ENCODE measurements at places on chromosomes 16 and 17. TPM values are rescaled to one million over a fixed set of nuclear protein-coding genes. Genes with fewer than 3 reads are reported as not detected.

The PRKCB gene
- total RNA-seq = not detected

The PTX4 gene
- total RNA-seq = 0.15 TPM

The SULT1A1 gene
- total RNA-seq = 1.0 TPM

The COL1A1 gene
- total RNA-seq = 938 TPM

The ARHGAP44 gene
- total RNA-seq = 0.74 TPM

The PRRT2 gene
- 0.67 TPM for total RNA-seq

The MMP15 gene
- total RNA-seq = 2.2 TPM

The HS3ST3A1 gene
- 20.5 TPM for total RNA-seq

The CFAP97D1 gene
- total RNA-seq = not detected

The FBXW10 gene
- total RNA-seq = not detected

The NTN3 gene
- 0.15 TPM for total RNA-seq

The ATAD5 gene
- total RNA-seq = 2.2 TPM

The HIGD1B gene
- total RNA-seq = not detected

The KRTAP3-1 gene
- not detected for total RNA-seq

The PRR35 gene
- total RNA-seq = not detected

The PLD2 gene
- total RNA-seq = 14.3 TPM

The NT5M gene
- 2.5 TPM for total RNA-seq

The OR1A1 gene
- total RNA-seq = not detected

The KRT25 gene
- total RNA-seq = not detected

The CACNG1 gene
- total RNA-seq = not detected

The LPO gene
- not detected for total RNA-seq

The MAPT gene
- total RNA-seq = under 0.01 TPM

The GGT6 gene
- not detected for total RNA-seq

The ZNF423 gene
- 0.34 TPM for total RNA-seq

The NEUROD2 gene
- not detected for total RNA-seq

The GALR2 gene
- total RNA-seq = 0.17 TPM

The NPIPB2 gene
- total RNA-seq = 2.5 TPM

The CFAP52 gene
- total RNA-seq = not detected

The NOS2 gene
- total RNA-seq = not detected

The ADGRG3 gene
- not detected for total RNA-seq

The TMIGD1 gene
- total RNA-seq = not detected

The SOX8 gene
- 0.15 TPM for total RNA-seq

The ATP2A3 gene
- 0.84 TPM for total RNA-seq

The BRICD5 gene
- total RNA-seq = 2.7 TPM

All from bronchus fibroblast of lung (primary cell).